HFFc6 (cell line): ENCODE measurements at places on chromosomes 7 and 10. TPM values are rescaled to one million over a fixed set of nuclear protein-coding genes. Genes with fewer than 3 reads are reported as not detected.

The ZP3 gene
- 18.8 to 25.8 TPM (median 20.0 TPM) in 3 replicates for total RNA-seq

The C10orf143 gene
- total RNA-seq = 1.9 to 3.9 TPM (median 3.1 TPM) in 3 replicates

The UBN2 gene
- total RNA-seq = 9.0 to 10.1 TPM (median 9.6 TPM) in 3 replicates

The TLL2 gene
- total RNA-seq = 0.11 to 0.43 TPM (median 0.23 TPM) in 3 replicates

The MRC1 gene
- 0.02 TPM in 1 of 3 replicates, not detected in the others for total RNA-seq

The AGAP9 gene
- 2.3 to 3.1 TPM (median 2.6 TPM) in 3 replicates for total RNA-seq

The BRI3 gene
- total RNA-seq = 293 to 331 TPM (median 315 TPM) in 3 replicates
